Cardiac atrium fibroblast (primary cell): ENCODE measurements at places on chromosomes 3 and 15. TPM values are rescaled to one million over a fixed set of nuclear protein-coding genes. Genes with fewer than 3 reads are reported as not detected.

OSTN gene
- total RNA-seq: not detected in 2 replicates

PTPRG gene
- total RNA-seq: 74.4 and 86.3 TPM in 2 replicates

LRTM1 gene
- total RNA-seq: not detected in 2 replicates

COL8A1 gene
- 414 and 516 TPM in 2 replicates for total RNA-seq

RUVBL1 gene
- total RNA-seq: 41.5 and 48.0 TPM in 2 replicates

LTF gene
- total RNA-seq: under 0.01 and 23.3 TPM in 2 replicates
